ENCODE measurements at places on chromosomes 6 and 20.
A peak's percentile ranks its signal among the peaks of the same experiment; 100 is the strongest.

DNA sequence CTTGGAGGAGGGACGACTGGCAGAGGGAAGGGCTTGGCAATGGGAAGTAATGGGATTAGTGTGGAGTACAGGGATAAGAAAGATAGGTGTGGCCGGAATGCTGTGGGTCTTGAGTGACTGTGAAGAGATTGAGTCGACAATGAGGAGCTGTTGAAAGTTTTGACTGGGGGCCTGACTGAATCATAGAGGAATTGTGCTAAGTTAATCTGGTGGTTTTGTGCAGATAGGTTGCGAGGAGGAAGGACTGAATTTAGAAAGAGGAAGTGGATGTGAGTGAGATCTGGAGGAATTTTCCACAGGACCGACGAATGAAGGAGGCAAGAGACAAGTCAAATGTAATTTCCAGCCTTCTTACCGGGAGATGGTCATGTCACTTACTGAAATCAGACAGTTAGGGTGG is 143.9 kb upstream of the RALGAPA2 start:
- no peak overlapping the region for H3K27ac ChIP-seq
- H3K4me3 ChIP-seq: no peak overlapping the region
- no peaks in the 10 kb centered on the region for H3K4me1 ChIP-seq

GRCh38 chr20:8711501-8711900 is 357.4 kb upstream of the PLCB4 start:
- H3K4me1 ChIP-seq: no peaks in the 10 kb centered on the region
- H3K36me3 ChIP-seq: peaks cover 12% of the 10 kb centered on the region
- no peaks in the 10 kb centered on the region for H3K27me3 ChIP-seq
- H3K27ac ChIP-seq: no peak overlapping the region

DNA sequence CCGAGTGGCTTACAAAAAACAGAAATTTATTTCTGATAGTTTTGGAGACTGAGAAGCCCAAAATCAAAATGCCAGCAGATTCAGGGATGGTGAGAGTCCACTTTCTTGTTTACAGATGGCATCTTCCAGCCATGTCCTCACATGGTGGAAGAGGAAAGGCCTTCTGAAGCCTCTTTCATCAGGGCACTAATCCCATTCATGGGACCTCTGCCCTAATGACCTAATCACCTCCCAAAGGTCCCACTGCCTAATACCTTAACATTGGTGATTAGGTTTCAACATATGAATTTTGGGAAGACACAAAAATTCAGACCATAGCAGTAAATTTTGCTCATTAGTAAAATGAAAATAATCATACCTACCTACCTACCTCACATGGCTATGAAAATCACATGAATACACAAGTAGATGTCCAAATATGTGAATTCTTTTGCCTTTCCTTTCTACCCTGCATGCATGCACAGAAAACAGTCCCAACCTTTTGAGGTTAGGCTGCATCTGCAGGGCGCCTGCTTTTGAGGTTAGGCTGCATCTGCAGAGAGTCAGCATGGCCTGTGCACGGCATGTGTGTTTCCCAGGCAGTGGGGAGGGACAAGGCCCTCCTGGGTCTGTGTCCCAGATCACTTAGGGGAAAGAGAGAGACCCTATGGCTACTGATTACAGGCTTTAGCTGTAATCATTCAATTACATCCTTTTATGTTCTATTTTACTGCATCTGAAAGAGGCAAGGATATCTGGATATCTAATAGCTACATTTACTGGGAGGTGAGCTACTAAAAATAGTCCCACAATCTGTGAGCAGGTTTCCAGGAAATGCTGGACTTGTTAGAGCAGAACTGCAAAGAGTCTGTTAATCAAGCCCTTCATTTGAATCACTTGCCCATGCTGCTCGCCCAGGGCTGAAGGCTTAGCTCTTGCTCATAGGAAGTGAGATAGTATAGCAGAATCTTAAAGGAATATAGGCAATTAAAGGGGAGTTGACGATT is 497.7 kb upstream of the MARCKS start:
- peaks cover 11% of the 10 kb centered on the region for H3K27me3 ChIP-seq
- H3K36me3 ChIP-seq: no peaks in the 10 kb centered on the region
- no peak for ATAC-seq
- peaks cover 4% of the 10 kb centered on the region for H3K4me1 ChIP-seq
- H3K27ac ChIP-seq: no peak overlapping the region
- H3K4me3 ChIP-seq: no peak overlapping the region

DNA sequence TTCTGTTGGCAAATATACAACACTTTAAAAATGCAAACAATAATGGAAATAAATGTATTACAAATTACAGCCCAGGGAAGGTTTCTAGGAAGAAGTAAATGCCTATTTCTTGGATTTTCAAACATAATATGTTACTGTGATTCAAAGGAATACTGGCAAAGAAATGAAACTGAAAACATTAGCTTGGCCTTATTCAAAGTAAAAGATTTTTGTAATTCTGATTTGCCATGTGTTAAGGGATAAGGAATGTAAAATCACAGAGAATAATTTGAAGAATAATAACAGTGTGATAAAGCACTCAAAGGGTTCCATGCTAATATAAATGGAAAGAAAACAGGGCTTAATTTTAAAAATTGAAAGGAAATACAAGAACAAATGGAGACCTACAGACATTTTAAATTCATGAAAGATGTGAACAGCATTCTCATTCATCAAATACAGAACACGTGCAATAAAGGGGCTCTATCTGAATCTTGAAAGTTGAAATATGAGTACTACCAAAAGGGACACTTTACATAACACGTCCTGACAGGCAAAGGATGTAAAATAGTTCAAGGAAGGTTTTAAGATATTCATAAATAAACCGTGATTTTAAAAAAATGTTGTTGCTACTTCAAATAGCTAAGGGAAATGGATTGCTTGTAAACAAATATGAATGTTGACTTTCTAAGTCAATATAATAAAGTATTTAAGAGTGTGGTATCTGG is 138.1 kb downstream of the RFPL4B start:
- ATAC-seq: no peak
- H3K4me3 ChIP-seq: no peak overlapping the region
- H3K36me3 ChIP-seq: no peaks in the 10 kb centered on the region

- no peak overlapping the region for H3K4me3 ChIP-seq
- no peak for ATAC-seq
- no peak overlapping the region for H3K27ac ChIP-seq
- no peaks in the 10 kb centered on the region for H3K4me1 ChIP-seq
- peaks cover 4% of the 10 kb centered on the region for H3K27me3 ChIP-seq
Measured at GRCh38 chr6:73017476-73017875, 207.8 kb downstream of the KHDC1L start.

GRCh38 chr6:24009319-24009718 is 116.7 kb upstream of the NRSN1 start:
- H3K4me3 ChIP-seq: no peak overlapping the region
- ATAC-seq: no peak
- no peaks in the 10 kb centered on the region for H3K4me1 ChIP-seq
- H3K36me3 ChIP-seq: no peaks in the 10 kb centered on the region

DNA sequence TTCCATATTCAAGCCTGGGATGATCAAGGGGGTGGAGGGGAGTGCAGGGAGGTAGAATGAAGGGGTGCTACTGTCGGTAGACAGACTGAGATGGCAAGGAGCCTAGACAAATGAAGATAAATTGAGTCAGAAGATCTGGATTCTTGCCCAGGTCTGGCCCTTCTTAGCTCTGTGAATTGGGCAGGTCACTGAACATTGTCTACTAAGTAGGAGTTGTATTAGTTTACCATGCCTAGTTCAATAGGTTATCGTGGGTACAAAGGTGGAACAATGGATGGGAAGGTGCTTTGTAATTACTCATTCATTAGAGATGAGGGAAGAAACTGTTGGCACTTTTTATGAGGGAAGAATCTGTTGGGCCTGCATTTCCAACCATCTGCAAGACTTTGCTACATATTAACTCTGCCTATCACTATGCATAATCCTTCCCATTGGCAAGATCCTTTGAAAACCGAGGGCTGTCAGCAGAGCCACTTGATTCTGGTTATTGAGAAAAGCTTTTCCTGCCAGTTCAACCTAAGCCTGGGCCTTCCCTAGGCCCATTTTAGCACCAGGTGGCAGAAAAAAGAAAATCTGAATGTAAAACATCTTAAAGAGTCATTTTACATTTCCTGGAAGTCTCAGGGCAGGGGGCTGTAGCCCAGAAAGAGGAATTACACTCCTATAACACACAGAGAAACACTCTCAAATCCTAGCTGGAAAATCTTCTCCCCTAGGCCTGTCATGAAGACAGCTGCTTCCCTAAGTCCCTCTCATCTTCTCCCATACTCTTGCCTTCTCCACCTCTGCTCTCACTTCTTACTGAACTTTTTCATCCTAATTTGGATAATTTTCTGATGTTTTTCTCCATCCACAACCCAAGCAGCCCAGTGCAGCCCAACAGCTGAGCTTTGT is 103.5 kb downstream of the CD24 start:
- no peaks in the 10 kb centered on the region for H3K27me3 ChIP-seq
- no peak overlapping the region for H3K4me3 ChIP-seq
- H3K27ac ChIP-seq: no peak overlapping the region
- no peaks in the 10 kb centered on the region for H3K36me3 ChIP-seq

DNA sequence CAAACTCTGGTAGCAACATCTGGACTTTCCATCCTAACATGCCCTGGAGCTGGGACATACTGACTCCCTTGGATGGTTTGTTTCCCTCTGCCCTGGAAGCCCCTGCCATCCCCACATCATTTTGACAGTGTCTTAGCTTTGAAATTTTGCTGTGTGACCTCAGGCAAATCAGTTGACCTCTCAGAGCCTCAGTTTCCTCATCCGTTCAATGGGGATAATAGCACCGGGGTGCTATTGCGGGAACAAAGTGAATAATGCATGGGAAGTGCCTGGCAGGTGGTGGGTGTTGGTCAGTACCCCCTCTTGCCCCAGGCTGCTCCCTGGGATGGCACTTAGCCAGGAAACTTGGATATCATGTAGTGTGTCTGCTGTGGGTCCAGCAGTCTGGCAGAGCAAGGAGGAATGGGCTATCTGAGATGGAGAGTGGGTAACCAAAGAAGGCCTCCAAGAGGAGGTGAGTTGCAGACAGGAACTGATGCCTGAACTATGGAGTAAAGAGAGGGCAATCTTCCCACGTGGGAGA is 88.6 kb downstream of the MRPL14 start:
- H3K36me3 ChIP-seq: no peaks in the 10 kb centered on the region
- H3K27me3 ChIP-seq: no peaks in the 10 kb centered on the region
- H3K4me3 ChIP-seq: no peak overlapping the region
- ATAC-seq: no peak
- no peaks in the 10 kb centered on the region for H3K4me1 ChIP-seq

DNA sequence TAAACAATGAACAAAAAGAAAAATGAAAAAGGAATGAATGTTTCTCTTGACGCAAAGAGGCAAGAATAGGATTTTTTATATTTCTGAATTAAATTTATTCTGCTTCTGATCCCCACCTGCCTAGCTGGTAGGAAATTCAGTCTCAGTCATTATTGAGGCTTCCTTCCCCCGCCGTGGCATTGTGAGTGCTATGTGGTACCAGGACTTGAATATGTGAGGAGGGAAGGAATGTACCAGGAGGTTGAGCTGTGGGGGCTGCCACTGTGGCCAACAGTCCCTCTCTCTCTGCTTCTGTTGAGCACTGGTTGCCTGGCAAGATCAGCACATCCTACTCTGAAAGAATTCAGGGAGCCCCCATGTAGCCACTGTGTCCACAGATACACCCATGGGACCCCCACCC is 368.1 kb upstream of the JARID2 start:
- H3K36me3 ChIP-seq: peaks cover 22% of the 10 kb centered on the region
- no peaks in the 10 kb centered on the region for H3K27me3 ChIP-seq
- no peak for ATAC-seq
- H3K4me3 ChIP-seq: peak overlapping the region; percentile 84

GRCh38 chr20:58459058-58459750 is 56.0 kb downstream of the APCDD1L start:
- no peak overlapping the region for H3K4me3 ChIP-seq
- no peak for ATAC-seq
- H3K27ac ChIP-seq: no peak overlapping the region
- peaks cover 16% of the 10 kb centered on the region for H3K36me3 ChIP-seq
- H3K27me3 ChIP-seq: no peaks in the 10 kb centered on the region

DNA sequence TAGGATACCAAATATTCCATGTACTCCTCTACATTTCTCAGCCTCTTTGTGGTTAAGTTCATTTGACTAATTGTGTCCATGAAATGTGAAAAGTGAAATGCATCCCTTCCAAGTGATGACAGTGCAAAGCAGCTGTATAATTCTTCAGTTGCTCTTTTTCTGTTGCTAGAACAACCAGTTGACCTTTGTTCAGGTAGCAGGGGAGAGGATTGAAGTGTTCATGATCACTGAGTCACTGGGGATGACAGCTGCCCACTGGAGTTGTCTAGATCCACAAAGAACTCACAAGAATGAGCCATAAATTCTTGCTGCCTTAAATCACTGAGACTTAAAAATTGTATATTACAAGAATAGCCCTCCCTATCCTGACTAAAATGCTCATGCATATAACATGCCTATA is 254.6 kb downstream of the EPHA7 start:
- H3K27me3 ChIP-seq: no peaks in the 10 kb centered on the region
- H3K27ac ChIP-seq: no peak overlapping the region
- no peak for ATAC-seq

DNA sequence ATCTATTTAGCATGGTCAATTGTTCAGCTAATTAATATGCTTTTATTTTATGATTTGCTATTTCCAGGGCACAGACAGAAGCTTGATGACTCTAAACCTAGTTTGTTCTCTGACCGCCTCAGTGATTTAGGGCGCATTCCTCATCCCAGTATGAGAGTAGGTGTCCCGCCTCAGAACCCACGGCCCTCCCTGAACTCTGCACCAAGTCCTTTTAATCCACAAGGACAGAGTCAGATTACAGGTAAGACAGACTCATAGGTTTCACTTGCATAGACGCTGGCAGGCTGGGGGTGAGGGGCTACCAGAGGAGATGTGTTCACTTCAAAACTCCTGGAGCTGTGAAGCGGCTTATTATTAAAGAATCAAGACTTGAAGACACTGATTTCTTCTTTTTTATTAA is 114.1 kb upstream of the SUPT3H start:
- H3K27ac ChIP-seq: no peak overlapping the region
- peaks cover 64% of the 10 kb centered on the region for H3K4me1 ChIP-seq
- no peak overlapping the region for H3K4me3 ChIP-seq
- no peaks in the 10 kb centered on the region for H3K27me3 ChIP-seq
- H3K36me3 ChIP-seq: peaks cover 94% of the 10 kb centered on the region

DNA sequence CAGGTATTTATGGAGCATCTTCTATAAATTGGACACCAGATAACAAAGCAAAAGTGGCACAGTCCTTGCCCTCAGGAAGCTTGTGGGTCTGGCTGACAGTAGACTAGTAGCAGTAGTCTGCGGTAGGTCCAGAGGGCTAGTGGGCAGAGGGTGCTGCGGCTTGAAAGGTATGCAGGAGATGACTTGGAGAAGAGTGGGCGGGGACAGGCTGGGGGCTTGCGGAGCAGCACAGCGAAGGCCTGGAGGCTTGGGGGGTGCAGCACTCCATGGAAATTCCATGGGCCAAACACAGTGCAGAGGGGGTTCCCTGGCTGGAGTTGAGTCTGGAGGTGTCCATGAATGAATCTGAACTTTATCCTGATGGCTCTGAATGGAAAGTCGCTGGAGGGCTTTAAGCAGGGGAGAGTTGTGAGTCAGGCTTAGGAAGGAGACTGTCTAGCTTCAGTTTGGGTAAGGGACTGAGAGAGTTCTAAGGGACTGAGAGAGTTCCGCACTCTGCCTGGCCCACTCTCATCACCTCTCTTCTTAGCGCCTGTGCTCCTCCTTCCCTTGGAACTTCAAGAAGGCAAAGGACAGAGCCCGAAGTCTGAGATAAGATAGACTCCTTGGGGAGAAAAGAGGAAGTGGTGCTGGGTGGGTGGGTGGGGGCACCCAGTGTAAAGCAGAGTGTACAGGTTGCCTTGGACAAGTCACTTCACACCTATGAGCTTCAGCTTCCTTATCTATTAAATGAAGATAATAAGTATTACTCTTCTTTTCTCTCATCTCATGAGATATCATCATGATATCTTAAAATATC is 8.8 kb downstream of the PKIG start:
- no peak overlapping the region for H3K27ac ChIP-seq
- H3K4me3 ChIP-seq: no peak overlapping the region
- no peak for ATAC-seq
- no peaks in the 10 kb centered on the region for H3K36me3 ChIP-seq

Data from activated T-helper 17 cell treated with anti-CD3 and anti-CD28 coated beads, Interleukin-2, amount 50 U/mL, for 72 hours (primary cell).